Pulmonary artery endothelial cell (primary cell): ENCODE measurements at places on chromosomes 12 and 14. TPM values are rescaled to one million over a fixed set of nuclear protein-coding genes. Genes with fewer than 3 reads are reported as not detected.

TPCN1 gene
- total RNA-seq, result 8.2 and 10.8 TPM in 2 replicates

OTX2 gene
- not detected in 2 replicates for total RNA-seq

PFKM gene
- 95.1 and 143 TPM in 2 replicates for total RNA-seq

TMEM30B gene
- 0.13 and 0.25 TPM in 2 replicates for total RNA-seq

POLR3B gene
- total RNA-seq, result 10.6 and 14.3 TPM in 2 replicates

TBX5 gene
- total RNA-seq, result not detected in 2 replicates
